ENCODE measurements at places on chromosomes 4 and X.

DNA sequence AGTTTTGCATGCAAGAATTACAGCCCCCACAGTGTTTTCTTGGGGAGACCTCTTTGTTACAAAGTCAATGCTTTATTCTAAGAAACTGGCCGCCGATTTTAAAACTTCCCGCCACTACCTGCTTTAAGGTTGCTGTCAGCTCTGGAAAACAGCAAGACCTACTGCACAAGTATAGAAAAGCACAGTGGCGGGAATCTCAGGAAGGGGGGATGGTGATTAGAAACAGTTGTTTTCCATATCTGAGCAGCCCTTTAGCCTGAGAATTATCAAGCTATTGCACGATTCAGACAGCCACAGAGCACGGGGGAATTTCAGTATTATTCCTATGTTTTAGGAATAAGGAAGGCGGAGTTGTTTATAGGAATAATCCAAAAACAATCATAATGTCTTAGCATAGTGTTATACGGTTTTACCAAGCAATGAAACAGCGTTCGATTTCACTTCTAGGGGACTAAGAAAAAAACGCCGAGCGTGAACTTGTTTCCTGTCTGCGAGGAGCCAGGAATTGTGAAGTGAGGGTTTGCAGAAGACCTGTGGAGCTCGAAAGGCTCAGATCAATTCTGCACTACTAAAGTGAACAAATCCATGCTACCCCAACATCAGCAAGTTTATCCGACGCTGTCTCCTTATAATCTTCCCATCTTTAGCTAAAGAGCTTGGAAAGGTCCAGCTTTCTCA lies 81.3 kb downstream of the HMGN5 start:
- DNase-seq, result no peak

- DNase-seq, result no peak
Measured at GRCh38 chr4:85963231-85963630, 396.6 kb downstream of the MAPK10 start.

DNA sequence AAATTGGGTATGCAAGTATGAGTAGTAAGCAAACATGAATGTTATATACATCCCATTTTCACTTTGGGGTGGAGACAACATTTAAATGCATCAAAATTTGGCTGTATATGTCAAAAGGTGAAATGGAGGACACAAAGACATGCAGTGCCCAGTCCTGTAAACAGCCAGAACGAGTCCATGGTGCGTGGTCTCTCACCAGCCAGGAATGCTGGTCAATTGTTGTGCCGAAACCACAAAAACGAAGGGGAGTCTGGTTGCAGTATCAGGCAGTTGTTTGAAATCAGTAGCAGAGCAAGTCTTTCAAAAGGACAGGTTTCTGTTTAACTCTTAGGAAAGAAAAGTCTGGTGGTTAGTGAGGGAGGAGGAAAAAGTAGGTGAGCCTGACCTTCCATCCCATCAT lies 22.3 kb upstream of the RNF150 start:
- DNase-seq, result no peak

DNA sequence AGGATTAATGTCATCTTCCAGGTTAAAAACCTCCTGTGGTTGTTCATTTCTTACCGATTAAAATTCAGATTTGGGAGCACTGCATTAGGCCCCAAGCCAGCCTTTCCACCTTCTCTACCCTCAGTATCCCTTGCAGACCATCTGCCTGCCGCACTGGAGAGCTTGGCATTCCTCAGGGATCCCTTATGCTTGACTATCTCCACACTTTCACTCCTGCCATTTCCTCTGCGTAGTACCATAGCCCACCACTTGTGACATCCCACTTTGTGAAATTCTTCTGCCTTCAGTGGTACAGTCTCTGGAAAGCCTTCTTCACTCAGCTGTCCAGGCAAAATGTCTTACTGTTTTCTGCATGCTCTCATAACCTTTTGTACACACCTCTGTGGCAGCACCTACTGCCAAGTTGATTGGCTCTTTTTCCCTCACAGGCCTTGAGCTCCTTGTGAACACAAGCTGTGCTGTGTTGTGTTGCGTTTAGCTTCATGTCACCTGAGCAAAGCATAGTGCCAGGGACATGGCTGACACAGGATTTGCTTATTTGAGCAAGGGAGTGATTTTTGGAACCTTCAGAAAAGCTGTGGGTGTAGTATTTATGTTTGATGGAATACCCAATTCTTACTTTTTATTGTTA lies 156.4 kb downstream of the ARX start:
- no peak for DNase-seq

GRCh38 chrX:114332766-114333165 lies 251.1 kb upstream of the HTR2C start:
- no peak for DNase-seq

GRCh38 chrX:52923781-52924241 lies 26.7 kb downstream of the FAM156B start:
- no peak for DNase-seq

DNA sequence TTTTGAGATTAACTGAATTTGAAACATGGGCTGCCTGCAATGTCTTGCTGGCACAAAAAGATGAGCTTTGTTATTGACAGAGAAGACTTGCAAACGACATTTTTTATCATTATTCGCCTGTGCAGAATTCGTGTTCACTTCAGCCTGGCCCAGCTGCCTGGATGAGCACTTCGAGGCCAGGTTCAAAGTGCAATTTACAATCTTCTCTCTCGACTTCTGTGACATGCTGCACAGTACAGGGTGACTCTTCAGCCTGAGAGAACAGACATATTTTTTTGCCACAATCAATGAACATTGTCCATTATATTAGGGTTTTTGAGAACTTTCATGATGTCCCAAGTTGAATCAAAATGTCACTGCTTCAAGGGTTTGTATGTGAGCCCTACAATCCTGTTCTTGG lies 616.5 kb downstream of the SMARCA1 start:
- DNase-seq, result no peak

- DNase-seq, result no peak
Measured at GRCh38 chr4:140681201-140681600, 75.0 kb downstream of the TBC1D9 start.

DNA sequence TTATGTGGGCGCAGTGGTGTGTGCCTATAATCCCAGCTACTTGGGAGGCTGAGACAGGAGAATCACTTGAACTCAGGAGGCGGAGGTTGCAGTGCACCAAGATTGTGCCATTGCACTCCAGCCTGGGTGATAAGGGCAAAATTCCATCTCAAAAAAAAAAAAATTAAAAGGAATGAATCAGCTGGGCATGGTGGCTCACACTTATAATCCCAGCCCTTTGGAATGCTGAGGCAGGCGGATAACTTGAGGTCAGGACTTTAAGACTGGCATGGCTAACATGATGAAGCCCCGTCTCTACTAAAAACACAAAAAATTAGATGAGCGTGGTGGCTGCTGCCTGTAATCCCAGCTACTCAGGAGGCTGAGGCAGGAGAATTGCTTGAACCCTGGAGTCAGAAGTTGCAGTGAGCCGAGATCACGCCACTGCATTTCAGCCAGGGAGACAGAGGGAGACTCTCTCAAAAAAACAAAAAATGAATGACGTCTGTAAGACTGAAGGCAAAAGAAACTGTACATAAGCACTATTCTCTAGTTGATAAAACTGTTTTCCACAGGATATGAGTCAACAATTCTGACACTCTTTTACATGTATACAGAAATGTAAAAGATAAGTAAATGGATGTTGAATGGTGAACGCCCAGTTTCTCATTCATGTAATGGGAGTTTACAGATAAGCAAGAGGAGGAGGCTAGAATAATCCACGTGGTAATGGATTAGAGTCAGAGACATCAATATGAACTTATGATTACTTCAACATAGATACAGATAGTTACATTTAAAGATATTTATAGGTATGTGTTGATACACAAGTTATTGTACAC lies 22.2 kb downstream of the CENPC start:
- DNase-seq, result no peak

- DNase-seq, result no peak
Measured at GRCh38 chr4:71526637-71527406, 188.0 kb downstream of the SLC4A4 start.

- no peak for DNase-seq
Measured at GRCh38 chr4:98284640-98285046, 23.5 kb downstream of the RAP1GDS1 start.

DNA sequence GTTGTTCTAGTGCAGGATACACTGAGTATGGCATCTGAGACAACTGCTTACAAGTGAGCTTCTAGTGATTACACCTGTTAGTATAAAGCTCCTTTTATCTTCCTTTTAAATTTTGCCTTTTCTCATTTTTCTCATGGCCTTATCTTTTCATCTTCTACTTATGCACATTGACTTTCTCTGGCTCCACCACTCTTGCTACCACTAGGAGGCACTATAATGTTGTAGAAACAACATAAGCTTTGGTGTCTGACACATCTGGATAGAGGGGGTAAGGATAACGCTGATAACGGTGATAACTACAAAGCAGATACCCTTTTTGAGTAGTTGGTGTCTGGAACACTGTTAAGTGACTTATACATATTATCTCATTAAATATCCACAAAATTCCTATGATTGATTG lies 187.4 kb upstream of the TEX13C start:
- no peak for DNase-seq

GRCh38 chrX:55796496-55796895 lies 78.9 kb downstream of the RRAGB start:
- DNase-seq, result no peak

- DNase-seq, result no peak
Measured at GRCh38 chrX:40177117-40177430, 79.3 kb upstream of the BCOR start.

DNA sequence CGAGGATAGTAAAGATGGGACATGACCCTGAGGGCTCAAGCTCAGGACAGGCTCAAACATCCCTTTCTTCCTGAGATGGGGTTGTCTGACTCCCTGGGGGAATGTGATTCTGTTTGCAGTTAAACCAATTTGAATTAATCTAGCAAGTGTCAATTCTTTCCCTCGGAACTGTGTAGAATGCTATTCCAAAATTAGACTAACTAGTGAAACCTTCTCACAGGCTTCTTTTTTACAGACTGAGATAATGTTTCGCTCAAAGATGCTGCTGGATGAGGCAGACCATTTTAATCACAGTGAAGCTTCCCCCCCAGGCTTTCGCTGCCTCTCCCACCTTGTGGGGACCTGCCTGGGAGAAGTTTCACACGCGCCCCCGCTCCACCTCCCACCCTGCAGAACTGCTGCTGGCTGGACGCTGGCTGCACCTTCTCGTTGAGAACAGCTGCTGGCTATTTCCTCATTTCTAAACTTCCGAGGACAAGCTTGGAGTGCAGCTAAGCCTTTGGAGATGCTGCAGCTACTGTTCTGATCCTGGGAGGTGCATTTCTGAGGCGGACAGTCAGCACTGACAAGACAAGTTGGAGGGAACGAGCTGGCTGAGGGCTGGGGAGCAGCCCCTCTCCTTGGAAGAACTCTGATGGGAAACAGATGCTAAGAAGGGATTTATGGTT lies 297.8 kb downstream of the RAPGEF2 start:
- DNase-seq, result peak; percentile 57

DNA sequence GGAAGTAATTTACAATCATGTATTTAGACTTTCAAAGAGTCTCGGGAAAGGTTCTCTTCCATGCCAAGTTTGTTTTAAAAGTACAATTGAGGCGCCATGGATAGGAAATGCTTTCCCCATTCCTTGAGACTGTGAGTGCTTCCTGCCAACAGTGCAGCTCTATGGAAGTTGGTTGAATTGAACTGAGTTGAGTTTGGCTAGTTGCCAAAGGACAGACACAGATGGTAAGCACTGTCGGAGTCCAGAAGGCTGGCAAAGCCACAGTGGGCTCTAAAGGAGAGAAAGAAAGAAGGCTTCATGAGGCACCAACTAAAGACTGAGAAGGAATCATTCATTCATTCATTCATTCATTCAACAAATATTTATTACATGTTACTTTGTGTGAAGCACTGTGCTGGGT lies 4.3 kb upstream of the KCNE5 start:
- DNase-seq, result no peak

DNA sequence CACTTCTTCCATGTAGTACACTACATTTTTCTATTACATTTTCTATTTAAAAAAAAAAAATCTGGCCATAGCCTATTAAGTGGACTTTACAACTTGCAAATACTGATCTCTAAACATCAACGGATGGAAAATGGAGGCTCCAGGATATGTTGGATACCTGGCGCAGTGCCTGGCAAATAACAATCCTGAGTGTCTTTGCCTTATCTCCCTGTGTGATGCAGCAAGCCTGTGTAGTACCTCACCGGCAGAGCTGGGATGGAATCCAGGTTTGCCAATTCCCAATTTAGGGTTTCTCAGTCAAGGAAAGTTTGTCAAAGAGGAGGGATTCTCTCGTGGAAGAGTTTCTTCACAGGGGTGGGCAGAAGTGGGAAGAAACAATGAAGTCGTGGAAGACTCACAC lies 93.2 kb downstream of the KDR start:
- no peak for DNase-seq

DNA sequence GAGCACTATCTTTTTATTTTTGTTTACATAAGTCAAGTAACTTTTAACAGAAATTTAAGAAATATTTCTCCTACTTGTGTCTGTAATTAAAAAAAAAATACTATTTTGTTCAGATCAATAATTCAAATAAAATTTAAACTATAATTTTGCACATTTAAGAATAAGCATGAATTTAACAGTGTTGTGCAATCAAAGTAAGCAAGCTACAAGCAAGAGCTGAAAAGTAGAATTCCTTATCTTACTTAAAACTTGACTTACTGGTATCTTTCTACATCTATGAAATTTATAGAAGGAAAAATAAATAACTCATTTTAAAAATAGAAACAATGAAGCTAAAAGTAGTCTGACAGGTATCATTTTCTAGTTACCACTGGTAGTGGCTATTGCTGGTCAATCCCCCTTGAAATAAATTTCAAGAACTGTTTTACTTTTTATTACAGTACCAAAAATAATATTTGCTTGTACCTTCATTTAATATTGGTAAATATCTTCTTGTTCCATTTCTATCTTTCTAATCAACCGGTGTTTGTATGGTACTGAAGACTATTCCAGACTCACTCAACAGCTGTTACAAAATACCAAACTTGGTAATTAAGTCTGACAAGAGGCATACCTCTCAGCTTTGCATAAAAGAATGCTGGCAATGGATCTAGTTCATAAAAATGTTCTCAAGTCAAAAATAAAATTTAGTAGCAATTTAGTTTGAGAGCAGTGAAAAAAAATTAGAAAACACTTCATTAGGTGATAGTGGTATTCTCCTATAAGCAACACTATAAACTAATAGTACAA lies 62.2 kb downstream of the NOCT start:
- DNase-seq, result no peak

- DNase-seq, result no peak
Measured at GRCh38 chr4:28277931-28278330, 1417.3 kb downstream of the STIM2 start.

DNA sequence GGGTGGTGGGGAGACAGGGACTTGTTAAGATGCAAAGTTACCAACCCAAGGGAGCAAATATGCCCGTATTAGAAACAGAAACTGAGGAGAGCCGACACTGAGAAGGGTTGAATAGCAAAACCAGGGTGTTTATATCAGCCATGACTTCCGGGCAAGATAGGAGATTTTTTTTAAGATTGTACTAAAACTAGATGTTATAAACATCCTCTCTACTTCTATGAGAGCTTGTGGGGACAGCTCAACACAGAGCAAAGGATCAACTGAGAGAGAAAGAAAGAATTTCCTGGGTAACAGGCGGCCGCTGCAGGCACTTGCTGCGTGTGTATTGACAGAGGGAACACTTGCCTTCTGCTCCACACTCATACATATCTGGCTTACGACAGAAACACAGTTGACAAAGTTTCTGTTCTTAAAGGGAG lies 49.1 kb upstream of the FBXW7 start:
- no peak for DNase-seq

GRCh38 chrX:135914404-135914803 lies 20.9 kb downstream of the SAGE1 start:
- DNase-seq, result no peak
